ENCODE measurements at places on chromosomes 12 and 14.
A peak's percentile ranks its signal among the peaks of the same experiment; 100 is the strongest.

DNA sequence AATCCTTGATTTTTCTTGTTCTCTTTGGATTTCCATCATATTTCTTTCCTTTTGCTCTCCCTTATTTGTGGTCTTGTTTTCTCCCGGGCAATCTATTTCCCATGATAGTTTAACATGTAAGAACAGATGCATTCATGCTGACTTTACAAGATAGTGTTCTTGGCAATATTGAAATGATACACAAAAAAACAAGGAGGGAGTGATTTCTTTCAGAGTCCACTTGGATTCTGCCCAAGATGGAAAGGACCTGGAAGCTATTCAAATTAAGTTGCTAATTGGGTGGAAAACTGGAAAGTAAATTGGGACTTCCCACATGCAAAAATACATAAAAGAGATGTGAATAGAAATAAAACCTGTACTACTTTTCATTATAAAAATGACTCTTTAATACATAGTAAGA, 14.4 kb upstream of the YARS2 start:
- no peak for DNase-seq

DNA sequence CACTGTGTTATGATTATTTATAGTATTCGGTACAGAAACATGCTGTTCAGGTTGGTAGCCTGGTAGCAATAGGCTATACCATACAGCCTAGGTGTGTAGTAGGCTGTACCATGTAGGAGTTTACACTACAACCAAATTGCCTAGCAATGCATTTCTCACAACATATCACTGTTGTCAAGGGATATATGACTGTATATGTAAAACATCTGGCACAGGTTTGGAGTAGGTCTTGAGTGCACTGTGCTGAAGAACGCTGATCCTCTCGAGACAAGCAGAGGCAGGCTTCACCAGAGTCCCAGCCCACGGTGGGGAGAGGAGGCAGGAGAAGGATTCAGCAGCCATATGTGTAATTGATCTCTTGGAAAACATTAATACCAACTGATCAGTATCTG, 15.0 kb upstream of the TBX5 start:
- no peak for DNase-seq

DNA sequence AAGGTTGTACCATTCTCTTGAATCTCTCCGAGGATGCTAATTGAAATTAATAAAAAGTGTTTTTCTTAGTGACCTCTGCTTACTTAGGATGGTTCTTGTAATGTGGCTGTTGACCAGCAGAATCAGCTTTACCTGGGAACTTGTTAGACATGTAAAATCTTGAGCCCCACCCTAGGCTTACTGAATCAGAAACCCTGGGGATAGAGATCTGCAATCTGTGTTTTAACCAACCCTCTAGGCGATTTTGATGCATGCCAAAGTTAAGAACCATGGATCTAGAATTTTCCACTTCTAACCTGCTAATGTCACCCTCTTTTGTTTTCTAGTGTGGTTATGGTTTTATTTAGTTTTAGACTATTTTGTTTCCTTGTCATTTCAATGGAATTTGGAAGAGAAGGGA, 6.5 kb downstream of the NUBPL start:
- no peak for DNase-seq

DNA sequence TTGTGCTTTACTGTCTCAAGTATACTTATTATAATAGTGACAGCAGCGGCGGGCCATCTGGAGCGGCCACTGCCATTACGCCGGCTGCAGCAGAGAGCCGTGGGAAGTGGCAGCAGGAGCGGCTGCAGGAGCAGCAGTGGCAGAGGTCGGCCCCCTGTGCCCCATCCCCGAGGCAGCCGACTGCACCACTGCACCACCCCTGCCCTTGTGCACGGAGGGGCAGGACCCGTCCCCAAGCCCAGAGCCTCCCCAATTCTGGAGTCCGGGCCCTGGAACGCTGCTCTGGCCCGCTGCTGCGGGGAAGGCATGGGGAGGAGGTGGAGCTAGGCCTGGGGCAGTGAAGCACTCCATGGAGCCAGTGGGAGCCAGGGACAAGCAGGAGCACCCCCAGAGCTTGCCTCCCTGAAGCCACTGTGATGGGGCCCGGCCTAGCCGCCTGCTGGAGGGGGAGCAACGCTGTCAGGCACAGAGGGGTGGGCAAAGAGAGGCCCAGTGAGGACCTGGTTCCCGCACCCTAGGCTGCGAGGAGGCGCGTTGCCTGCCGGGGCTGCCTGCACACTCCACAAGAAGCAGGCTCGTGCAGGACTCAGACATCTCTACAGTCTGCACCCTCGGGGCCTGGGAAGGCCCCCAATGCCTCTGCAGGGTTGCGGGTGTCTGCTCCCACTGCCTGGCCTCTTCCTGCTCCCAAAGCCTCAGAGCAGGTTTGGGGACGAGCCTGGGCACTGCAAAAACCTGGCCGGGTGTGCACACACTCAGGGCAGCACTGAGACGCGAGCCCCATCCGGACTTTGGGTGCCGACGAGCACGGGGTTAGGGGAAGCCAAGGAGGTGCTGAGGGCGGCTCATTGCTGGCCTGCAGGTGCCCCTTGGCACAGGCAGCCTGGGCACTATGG, 74.2 kb upstream of the RASSF8 start:
- no peak for DNase-seq

- DNase-seq = no peak
These were observed 20.1 kb upstream of the AKAP5 start for GRCh38 chr14:64444984-64445845.

GRCh38 chr12:113400362-113400761, 3.3 kb downstream of the SDS start:
- DNase-seq = no peak

GRCh38 chr12:125944446-125944845, 879.2 kb downstream of the AACS start:
- no peak for DNase-seq

GRCh38 chr12:12736759-12737676, 19.9 kb downstream of the CDKN1B start:
- no peak for DNase-seq

DNA sequence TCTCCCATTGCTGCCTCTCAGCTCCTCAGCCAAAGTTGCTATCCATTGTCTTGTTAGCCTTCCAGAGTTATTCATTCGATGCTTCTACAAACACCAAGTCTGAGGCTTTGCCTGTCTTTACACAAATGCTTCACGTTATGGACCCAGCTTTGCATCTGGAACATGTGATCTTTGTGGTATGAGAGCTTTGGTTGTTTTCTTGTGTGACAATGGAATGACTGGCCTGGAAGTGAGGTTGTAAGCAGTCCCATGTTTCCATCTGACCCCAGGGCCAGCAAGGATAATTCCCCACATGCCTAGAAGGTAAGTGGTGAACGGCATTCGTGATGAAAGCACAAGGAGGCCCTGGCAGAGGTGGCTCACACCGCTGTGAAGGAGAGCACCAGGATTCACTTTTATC, 866.7 kb upstream of the TMEM132C start:
- no peak for DNase-seq

DNA sequence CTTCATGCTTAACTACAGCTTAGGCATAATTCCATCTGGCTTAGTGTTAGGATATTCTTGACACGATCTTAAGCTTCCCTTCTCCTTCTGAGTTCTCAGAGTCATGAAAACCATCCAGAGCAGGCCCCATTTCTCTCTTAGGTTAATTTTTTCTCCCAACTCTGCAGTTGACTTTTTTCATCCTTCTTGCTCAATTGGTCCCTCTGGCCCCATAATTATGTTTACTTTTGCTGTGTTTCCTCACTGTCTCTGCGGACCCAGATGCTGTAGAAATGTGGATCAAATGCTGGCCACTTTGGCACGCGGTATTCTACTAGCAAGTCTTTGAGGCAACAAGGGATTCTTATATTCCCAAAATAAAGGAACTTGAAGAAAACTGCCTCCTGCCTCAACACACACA, 9.5 kb downstream of the TMEM132C start:
- DNase-seq = no peak

GRCh38 chr12:51976376-51977160, 25.1 kb downstream of the ACVR1B start:
- DNase-seq = no peak

DNA sequence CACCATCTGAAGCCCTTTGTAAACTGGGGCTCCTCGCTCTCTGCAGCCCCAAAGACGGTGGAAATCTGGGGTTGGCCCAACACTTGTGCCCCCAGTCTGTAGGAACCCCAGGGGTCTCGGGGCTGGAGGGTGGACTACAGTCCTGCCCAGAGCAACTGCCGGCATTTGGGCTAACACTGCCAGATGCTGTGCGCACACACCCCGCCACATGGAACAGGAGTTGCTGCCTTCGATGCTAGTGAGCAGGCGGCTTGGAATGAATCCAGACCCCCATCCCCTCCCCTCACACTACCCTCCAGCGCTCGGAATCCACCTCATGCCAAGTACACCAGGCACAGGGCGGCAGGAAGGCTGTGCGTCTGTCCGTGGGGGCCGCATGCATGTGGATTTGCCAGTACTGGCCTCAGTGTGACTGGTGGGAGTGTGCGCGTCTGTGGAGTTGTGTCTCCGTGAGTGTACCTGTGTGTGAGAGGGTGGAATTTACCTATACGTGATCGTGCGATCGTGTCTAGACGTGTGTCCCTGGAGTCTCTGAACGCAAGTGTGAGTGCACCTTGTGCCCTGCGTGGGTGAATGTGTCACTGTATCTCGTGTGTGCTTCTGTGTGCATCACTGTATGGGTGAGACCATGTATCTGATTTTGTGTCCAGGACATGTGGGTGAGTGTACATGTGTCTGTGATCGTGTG, 5.1 kb downstream of the LHX5 start:
- no peak for DNase-seq

DNA sequence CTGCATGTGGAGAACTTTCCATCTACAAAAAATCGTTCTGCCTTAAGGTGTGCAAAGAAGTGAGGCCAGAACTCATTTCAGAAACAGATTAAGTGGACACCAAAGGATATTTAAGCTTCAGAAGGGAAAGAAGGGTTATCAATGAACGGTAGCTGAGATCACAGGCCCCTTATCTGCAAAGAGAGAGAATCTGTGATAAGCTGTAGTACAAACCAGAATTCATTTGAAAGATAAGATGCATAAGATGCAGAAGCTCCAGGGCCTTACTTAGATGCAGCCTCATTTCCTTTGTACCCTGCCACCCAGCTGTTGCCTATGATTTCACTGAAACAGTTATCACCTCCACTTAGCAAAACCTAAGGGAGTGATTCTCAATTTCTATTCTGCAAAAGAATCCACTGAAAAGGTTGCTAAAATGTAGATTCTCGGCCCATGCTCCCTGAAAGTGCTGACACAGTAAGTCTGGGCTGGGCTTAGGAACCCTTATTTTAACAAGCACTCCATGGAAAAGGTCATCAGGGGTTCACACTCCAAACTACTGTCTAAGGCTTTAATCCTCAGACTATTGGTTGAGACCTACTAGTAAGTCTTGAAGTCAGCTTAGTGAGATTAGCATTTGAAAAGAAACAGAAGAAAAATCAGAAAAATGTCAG, 64.8 kb downstream of the HELB start:
- no peak for DNase-seq

DNA sequence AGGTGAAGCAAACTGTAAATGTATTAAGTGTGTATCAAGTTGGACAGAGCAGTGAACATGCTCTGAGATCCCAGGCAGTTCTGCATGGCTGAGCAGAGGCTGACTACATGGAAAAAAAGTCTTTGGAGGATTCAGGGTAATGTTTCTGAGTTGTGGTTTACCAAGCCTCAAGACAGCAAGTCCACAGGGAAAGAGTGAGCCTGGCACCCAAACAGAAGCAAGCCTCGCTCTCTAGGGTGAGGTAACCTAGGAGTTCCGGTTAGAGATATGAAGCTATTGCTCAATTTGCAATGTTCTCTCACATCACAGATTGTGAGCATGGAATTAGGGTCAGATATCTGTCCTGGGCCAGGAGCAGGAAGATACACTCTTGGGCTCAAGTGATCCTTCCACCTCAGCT, 158.6 kb downstream of the MON2 start:
- no peak for DNase-seq

GRCh38 chr12:65524666-65525065, 246.2 kb downstream of the MSRB3 start:
- no peak for DNase-seq

- no peak for DNase-seq
These were observed 196.2 kb downstream of the CHST11 start for GRCh38 chr12:104652910-104653309.

DNA sequence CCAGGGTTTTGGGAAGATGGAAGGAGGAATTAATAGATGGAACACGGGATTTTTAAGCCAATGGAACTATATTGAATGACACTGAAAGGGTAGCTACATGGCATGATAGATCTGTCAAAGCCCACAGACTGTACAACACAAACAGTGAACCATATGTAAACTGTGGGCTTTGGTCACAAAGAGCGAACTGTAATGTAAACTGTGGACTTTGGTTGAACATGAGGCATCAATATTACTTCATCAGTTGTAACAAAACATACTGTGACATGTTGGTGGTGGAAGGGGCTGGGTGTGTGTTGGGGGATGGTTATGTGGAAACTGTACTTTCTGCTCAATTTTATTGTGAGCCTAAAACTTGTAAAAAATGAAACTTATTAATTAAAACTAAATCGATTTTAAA, 210.6 kb upstream of the HMGA2 start:
- DNase-seq = no peak

GRCh38 chr12:84789184-84789583, 123.4 kb downstream of the SLC6A15 start:
- DNase-seq = no peak

GRCh38 chr12:103912069-103912468, 18.1 kb upstream of the HSP90B1 start:
- no peak for DNase-seq

DNA sequence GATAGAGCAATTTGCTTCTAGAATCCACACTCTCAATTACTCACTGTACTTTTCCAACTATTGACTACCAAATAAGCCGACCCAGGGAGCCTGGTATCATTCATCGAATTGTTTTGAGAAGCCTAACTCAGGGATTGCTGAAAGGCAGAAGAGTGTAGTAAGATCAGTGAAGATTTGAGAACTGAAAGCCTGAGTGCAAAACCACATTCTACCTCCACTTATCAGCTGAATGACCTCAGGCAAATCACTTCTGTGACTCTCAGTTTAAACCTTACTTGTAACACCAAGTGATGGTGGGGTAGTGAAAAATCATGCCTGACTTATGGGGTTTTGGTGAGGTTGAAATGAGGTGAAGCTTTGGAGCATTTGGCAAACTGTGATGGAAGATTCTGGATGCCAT, 126.1 kb upstream of the MAX start:
- DNase-seq = no peak

DNA sequence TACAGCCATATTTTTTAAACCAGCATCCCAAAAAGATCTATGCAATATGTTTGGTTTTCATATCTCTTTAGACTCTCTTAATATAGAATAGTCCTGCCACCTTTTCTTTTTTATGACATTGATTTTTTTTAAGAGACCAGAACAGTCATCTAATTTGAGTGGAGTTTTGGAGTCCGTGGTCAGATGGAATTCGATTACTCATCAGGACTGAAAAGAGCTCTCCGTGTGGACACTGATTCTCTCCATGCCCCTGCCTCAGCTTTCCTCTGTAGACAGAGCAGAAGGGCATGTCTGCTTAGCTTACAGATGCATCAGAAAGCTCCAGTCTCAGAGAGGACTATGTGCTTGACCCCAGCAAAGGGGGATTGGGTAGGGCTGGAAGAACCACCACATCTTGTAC, 27.8 kb downstream of the SMCO2 start:
- peak; percentile 33 for DNase-seq

- no peak for DNase-seq
These were observed 23.1 kb upstream of the LRTM2 start for GRCh38 chr12:1797011-1797901.
